ENCODE measurements at places on chromosomes 5 and 9. TPM values are rescaled to one million over a fixed set of nuclear protein-coding genes. Genes with fewer than 3 reads are reported as not detected.

- DNase-seq = no peak
These were observed 830.3 kb downstream of the BRINP1 start for GRCh38 chr9:118538959-118539358.

- DNase-seq = no peak
These were observed 119.7 kb downstream of the RAPGEF6 start for GRCh38 chr5:131515348-131515747.

Gene LTC4S
- 1.2 TPM for polyA plus RNA-seq

GRCh38 chr9:1071730-1072129, 21.6 kb downstream of the DMRT2 start:
- DNase-seq = no peak

Gene GRXCR2
- polyA plus RNA-seq = not detected

DNA sequence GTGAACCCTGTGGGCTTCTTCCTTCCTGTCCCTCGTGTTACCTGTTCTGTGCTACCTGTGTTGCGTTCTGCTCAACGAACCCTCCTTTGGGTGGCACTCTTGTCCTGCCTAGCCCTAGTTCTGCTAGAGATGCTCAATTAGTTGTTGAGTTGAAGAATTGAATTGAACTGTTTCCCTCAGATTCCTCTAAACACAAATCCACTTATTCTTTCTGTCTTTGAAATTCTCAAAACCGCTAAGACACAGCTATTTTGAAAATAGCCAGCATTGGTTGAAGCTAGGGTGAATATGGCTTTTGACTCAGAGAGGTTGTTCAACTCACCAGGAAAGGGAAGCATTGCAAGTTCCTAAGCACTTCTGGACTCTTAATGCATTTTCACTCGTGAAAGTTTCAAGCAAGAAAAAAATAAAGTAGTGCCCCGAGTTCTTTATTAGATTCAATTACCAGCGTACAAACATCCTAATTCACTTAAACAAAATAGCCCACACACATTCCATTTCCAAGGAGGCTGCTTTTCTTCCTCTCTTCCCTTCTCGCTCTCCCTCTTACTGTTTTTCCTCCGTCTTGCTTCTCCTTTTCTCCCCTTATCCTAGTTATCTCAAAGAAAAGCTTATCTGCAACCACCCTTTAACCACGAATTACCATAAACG, 642 bp upstream of the ITGA1 start:
- DNase-seq = peak; percentile 54

GRCh38 chr5:135965504-135965903, 10.7 kb upstream of the LECT2 start:
- no peak for DNase-seq

DNA sequence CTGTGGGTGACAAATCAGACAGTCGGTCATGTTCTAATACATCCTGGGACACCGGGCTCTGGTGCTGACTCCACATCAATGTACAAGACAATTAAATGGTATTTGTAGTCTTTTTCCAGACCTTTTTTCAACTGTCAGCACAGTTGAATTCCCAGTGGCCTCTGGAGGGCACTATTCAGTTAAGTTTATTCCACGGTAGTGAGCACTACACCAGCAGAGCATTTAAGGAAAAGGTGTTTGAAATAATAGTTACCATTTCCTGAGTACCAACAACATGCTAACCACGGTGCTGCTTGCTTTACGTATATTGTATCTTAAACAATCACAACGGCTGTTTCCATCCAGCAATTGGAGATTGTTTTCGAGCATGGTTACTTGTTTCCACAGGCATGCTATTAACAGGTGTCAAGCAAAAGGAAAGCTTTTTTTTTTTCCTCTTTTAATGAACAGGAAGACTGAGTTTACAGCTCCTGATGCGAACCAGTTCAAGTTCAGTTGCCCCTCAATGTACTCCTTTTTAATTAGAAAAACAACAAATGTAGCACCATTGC, 186.7 kb downstream of the PDZD2 start:
- DNase-seq = peak; percentile 76

Gene TNPO1
- 74.4 TPM for polyA plus RNA-seq

DNA sequence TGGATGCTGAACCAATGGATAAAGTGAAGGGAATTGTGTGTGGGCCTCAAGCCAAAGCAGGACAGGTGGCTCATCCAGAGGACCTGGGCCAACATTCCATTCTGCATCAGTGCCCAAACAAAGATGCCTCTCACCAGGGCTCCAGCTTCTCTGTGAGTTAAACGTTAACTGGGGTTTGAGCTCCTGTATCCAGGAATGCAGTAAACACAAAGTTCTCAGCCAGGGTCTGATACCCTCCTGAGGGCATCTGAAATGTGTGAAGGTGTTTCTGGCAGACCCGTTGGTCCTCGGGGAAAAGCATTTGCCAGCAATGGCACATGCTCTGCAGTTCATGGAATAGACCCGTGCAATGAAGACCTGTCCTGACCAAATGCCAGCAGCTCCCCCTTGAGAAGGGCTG, 33.9 kb upstream of the AOPEP start:
- DNase-seq = no peak

DNA sequence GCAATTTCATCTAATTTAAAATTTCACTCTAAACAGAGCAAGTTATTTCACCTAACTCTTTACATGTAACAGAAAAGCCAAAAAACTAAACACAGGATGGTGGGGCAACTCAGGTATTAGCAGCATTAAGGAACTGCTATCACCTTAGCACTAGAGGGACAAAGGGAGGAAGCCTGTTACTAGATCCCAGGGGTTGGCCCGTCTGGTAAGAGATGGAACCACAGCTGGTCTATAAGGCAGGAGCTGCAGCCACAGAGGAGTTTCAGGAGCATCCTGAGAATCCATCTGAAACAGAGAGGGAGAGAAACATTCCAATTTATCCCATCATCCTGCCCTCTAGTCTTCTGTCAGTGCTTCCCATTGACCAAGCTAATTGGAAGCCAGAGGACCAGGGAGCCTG, 300.3 kb downstream of the MRPS30 start:
- no peak for DNase-seq

GRCh38 chr5:73266176-73266738, 93.3 kb downstream of the TMEM174 start:
- no peak for DNase-seq

GRCh38 chr5:98016771-98017170, 756.7 kb upstream of the RGMB start:
- DNase-seq = no peak

DNA sequence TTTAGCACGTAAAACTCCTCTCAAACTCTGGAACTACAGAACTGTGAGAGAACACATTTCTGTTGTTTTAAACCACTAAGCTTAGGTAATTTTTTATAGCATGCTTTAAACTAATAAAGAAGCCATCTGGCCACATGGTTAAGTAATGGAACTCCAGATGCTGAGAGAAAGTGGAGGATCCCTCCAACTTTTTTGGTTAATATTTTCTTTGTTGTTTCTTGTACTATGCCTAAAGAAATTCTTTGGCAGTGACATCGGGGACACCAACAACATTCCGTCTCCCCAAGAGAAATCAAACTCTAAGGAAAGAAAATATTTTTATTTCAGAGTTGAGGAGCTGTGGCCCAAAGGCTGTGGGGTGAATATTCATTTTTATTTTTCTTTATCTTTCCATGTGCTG, 734.8 kb upstream of the CDH9 start:
- no peak for DNase-seq

DNA sequence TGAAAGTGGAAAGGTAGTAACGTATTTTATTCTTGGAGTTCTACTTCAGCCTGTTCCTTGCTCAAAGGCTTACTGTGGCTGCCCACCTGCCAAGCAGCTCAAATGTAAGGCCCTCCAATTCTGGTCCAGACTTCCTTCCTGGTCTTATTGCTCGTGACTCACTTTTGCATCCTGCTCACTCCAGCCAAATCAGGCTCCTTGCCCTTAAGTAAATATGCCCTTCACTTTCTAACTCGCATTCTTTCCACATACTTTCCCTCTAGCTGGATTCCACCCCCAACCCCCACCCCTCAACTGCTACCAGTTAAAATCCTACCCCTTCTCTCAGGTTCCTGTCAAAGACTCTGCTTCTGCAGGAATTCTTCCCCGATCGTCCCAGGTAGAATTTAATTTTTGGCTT, 96.6 kb downstream of the GALNT10 start:
- DNase-seq = no peak

DNA sequence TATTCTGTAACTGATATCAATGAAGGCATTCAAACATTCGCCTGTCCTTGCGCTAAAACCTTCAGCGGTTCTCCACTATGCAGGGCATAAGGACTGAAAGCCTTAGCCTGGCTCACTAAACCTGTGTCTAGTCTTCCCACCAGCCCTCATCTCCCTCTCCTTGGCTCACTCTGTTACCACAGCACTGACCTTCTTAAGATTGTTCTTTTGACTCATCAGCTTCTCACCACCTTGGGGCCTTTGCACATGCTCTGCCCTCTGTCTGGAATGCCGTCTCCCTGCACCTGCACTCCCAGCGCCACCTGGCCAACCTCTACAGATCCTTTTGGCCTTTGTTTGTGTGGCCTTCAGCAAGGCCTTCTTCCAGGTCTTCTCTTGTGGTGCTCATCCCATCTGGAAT, 131.8 kb upstream of the IER5L start:
- DNase-seq = no peak

DNA sequence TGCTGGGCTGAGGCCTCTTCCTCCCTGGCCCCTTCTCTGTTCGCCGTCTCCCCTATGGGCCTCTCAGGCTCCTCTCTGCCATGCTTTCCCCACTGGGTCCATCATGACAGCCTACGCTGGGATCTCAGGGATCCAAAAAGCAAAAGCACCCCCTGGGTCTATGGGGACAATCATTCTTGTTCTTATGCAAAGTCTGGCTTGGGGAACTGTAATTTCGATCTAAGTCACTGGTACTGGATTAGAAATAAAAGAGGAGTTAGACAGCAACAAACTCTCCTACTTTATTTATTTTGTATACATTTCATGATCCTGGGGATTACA, 86.6 kb downstream of the SLC38A9 start:
- no peak for DNase-seq

GRCh38 chr5:107519900-107520354, 150.8 kb downstream of the EFNA5 start:
- no peak for DNase-seq

Gene HMMR
- polyA plus RNA-seq = not detected

- DNase-seq = no peak
These were observed 36.2 kb downstream of the IARS1 start for GRCh38 chr9:92257327-92257726.

DNA sequence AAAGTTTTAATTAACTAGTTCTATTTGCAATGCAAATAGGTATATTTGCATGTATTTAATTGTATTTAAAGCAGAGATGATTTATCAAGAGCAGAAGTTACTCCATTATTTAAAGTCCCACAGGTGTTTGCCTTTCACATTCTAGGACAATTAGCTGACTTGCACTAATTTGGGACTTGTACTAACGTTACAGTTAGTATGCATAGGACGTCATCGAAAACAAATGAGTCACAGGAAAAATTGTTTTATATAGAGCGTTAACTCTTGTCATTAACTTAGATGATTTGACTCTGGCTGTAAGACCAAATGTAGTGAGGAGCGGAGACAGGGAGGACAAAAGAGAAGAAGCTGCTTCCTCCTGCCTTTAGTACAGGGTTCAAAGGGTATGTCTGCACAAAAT, 126.1 kb upstream of the IFNE start:
- no peak for DNase-seq

DNA sequence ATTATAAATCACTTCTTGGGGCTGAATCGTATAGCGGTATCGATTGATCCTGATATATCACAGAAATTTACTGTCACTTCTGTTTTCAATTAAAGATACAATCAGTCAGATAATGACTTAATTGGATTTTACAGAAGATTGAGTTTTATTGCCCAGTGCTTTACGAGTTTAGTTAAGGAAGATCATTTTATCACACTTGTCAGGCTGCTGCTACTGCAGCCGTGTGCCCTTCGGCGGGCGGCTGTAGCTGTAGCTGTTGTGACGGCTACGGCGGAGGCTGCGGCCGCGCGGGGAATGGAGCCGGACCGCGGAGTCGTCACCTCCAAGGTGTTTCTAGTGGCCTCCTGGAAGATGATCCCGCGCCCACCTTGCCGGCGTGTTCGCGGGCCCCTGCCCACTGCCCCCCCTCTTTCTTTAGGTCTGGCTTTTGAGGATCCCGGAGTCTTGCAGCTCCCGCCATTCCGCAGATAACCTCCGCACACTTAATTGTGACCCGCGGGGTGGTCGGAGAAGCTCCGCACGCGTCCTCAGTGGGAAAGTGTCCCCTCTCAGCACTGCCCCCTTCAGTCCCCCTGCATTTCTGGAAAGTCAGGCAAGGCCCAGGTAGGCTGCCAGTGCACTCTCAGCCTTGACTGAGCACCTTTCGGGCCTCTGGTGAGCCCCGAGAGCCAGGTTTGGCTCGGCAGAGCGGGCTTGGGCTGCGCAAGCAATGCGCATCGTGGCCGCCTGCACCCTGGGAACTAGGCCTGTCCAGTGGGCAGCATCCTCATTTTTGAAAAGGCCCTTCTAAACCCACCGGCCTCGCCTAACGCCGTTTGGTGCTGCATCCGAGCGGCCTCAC, 6.9 kb upstream of the DMRT3 start:
- no peak for DNase-seq

DNA sequence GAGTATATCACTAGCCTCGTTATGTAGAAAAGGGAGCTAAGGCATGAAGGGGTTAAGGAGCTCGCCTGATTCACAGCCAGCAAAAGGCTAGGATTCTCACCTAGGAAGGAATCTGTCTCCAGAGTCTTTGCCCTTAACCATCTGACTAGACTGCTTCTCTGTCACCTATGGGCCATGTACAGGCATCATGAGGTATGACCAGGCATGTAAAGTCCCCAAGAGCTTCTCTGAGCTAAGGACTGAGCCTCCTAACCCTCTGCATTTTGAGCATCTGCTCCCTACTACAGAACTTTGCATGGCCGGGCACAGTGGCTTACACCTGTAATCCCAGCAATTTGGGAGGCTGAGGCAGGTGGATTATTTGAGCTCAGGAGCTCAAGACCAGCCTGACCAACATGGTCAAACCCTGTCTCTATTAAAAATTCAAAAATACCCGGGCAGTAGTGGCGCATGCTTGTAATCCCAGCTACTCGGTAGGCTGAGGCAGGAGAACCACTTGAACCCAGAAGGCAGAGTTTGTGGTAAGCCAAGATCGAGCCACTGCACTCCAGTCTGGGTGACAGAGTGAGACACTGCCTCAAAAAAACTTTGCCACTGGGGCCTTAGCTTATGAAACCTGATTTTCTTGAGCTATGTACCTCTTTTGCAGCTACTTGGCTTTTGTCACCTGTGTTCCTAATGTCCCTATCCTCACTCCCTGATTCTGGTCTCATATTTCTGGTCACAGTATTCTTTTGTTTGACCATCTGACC, 33.2 kb upstream of the IL7R start:
- no peak for DNase-seq

Measured in naive thymus-derived CD4-positive, alpha-beta T cell (primary cell).